ENCODE measurements at places on chromosomes 7 and 10.
A peak's percentile ranks its signal among the peaks of the same experiment; 100 is the strongest.

DNA sequence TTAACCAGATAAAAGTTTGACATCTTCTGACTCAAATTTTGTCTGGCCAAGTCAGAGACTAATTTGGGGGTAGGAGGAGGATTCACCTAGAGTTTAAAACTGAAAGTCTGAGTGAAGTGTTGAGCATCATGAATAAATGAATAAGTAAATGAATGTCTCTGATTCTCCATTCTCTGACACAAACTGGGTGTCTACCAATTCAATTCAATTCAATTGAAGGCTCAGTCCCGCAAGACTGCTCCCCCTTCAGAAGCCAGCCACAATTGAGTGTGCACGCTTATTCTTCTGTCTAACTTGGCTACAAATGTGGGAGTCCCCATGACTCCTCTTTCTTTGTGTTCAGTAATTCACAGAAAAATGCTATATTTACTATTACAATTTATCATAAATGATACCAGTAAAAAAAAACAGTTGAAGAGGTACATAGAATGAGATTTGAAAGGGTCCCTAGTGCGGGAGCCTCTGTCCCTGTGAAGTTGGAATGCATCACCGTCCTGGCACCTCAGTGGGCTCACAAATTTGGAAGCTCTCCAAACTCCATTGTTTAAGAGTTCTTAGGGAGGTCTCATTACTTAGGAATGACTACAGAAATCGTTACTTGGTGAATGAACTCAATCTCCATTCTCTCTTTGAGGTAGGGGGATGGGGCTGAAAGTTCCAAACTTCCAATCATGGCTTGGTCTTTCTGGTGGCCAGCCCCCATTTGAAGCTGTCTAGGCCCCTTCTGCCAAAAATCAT, 243.7 kb upstream of the PHYHIPL start:
- DNase-seq, result no peak

DNA sequence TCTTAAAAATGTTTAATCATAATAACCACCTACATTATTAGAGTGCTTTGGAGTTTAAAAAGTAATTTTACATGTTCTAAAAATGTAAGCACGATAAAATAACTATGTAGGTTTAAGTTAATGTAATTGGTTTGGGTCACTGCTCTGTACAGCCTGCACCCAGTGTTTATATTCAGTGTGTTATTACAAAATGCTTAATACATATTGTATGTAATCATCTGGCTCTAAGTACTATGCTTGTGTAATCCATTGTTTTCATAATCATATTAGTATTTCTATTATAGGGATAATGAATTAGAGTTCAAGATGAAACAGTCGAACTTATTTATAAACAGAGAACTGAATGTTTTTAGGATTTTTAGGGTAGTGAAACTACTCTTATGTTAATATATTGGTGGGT, 13.1 kb downstream of the RPA3 start:
- DNase-seq, result no peak

DNA sequence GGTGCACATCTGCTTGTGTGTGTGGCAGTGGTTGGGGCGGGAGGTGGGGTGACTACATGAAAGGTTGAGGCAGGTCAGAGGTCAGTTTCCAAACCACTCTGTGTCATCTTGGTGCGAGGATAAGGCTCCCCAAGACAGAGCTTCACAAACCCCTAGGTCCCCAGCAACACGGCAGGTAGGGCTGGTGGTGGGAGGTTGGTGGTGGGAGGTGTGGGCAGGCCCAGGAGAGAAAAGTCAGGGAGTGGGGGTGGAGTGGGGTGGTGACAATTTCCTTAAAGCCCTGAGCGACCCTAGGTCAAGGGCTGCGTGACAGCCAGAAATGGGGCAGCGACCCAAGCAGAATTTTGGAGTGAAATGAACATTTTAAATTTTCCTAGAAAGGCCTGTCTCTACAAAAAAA, 1.6 kb upstream of the STRA8 start:
- no peak for DNase-seq

GRCh38 chr10:70163448-70163847, 6.9 kb downstream of the SAR1A start:
- no peak for DNase-seq

- no peak for DNase-seq
Measured at GRCh38 chr10:83934641-83935338, 204.5 kb upstream of the GHITM start.

- DNase-seq, result no peak
Measured at GRCh38 chr10:71763352-71764127, 9.8 kb downstream of the VSIR start.

- DNase-seq, result no peak
Measured at GRCh38 chr7:92851732-92852131, 15.4 kb upstream of the CDK6 start.

DNA sequence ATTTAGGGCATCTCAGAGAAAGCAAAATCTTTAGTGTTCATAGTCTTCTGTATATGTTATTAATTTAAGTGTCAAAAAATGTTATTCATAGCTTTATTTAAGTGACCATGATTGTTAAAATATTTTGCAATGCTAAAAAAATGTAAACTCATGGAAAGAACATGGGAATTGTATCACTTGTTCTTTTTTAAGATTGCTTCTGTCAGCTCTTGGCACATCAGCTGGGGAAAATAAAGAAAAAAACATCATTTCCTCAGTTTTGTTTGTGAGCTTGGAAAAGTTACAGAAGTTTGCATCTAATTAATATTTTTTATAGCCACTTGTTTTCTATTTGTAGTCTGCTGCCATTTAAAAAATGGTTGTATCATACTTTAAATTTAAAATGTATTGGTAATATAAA, 285.9 kb upstream of the CSTF2T start:
- no peak for DNase-seq

DNA sequence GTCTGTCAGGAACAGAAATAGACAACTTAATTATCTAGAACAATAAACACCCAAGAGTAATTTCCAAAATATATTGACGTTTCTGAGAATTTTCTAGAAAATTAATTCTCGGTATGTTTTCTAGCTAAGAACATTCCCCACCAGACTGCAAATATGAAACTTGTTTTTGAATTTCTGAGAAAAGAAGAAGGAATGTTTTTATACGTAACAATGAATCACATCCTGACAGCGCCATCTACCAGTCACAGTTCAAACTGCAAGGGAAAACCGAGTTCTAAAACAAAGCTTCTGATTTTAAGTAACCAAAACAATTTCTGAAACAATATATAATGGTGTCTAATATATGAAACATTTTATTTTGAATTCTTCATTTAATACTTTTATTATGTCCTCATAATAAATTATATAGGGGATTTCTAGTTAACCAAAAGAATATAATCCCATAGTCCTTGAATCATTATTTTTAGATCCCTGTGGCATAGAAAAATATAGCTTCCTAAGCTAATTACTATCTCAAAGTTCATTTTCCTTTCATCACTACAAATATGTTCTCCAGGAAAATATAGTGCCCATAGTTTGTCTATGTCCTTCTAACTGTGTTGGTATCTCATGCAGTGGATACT, 34.5 kb upstream of the MEOX2 start:
- DNase-seq, result peak; percentile 47

GRCh38 chr10:43599333-43599732, 6.9 kb upstream of the ZNF485 start:
- no peak for DNase-seq

GRCh38 chr10:95377950-95378349, 87.1 kb upstream of the PDLIM1 start:
- DNase-seq, result no peak

DNA sequence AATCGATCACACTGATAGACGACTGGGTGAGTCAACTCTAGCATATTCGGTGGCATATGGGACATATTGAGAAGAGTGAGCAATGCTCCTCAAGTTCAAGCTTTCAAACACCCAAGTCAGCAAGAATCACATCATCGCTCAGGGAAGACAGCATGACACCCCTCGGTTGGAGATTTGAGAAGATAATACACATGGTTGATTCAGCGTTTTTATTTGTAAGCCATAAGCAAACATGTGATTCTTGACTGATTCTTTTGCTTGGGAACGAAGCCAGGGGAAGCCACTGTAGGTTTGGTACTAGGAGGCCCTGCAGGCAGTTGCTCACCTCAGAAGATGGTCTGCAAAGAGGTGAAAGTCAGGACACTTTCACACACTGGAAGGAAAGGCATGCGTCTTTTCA, 12.6 kb downstream of the UCMA start:
- peak; percentile 37 for DNase-seq

DNA sequence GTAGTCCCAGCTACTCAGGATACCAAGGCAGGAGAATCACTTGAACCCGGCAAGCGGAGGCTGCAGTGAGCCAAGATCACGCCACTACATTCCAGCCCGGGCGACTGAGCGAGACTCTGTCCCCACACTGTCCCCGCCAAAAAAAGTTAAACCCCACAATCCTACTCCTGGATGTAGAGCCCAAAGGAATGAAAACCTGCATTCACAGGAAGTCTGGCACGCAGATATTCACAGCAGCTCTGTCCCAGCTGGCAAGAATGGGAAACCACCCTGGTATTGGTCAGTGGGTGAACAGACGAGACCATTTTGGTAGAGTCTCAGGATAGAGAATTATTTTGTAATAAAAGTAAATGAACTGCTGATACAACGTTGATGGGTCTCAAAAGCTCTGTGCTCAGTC, 225.2 kb downstream of the MAD1L1 start:
- DNase-seq, result no peak

- DNase-seq, result peak; percentile 90
Measured at GRCh38 chr10:125822878-125823662, at the start of the genes BCCIP and UROS. BCCIP (plus strand) TSS chr10:125823546; CDS start chr10:125823558, 12 bp downstream. UROS (minus strand) TSS chr10:125823258; CDS start chr10:125816499, 6,759 bp downstream.

DNA sequence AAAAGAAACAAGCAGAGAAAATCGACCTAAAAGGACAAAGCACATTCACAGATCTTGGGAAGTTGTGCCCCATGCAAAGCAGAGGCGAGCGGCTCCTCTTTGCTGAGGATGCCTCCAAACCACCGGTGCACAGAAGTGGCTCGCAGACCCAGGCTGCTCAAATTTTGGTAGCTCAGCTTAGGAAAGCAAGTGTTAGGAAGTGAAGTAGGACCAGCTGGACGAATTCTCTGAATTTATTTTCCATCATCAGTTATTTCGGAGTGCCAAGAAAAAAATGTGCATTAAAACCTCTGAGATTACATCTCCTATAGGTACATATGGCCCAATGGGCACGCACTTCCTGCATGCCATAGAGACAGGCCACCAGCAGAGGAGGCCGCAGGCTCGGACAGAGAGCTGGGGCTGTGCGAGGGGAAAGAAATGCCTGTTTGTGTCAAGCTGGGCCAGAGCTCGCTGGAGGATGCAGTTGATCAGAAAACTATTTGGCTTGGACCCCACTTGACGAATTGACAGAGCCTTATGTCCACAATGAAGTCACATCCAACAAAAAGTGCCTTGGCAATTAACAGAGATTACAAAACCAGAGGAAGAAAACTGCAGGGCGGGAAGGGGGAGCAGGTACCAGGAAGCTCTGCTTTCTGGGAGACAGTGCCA, 122.3 kb upstream of the LYZL2 start:
- peak; percentile 76 for DNase-seq
